ENCODE measurements at places on chromosomes 2 and 18.

- H3K4me3 ChIP-seq, result no peak overlapping the region
- H3K4me1 ChIP-seq, result peaks cover 7% of the 10 kb centered on the region
- no peak for DNase-seq
- H3K27ac ChIP-seq, result no peak overlapping the region
- peaks cover 25% of the 10 kb centered on the region for H3K27me3 ChIP-seq
- H3K36me3 ChIP-seq, result no peaks in the 10 kb centered on the region
These were observed 90.2 kb upstream of the SCG2 start for GRCh38 chr2:223692191-223692947.

DNA sequence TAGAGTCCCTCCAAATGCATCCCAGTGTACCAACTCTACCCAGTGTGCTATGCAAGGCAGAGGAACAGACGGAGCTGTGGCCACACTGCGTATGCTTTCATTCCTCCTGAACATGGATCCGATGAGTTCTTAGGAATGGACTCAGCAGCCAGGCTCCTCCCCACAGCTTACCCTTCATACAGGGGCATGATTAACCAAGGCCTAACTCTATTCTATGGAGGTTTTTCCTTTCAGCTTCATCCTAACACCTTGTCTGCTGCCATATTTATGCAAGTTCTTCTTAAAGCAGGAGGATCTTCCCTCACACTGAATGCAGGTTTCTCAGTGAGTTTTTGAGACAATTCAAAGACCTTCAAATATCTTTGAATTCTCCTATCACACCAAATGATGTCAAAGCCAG, 222.9 kb downstream of the MYT1L start:
- H3K4me1 ChIP-seq, result no peaks in the 10 kb centered on the region
- H3K36me3 ChIP-seq, result no peaks in the 10 kb centered on the region
- DNase-seq, result no peak
- H3K27ac ChIP-seq, result no peak overlapping the region
- no peaks in the 10 kb centered on the region for H3K27me3 ChIP-seq

GRCh38 chr2:144078106-144078505, 441.8 kb downstream of the ZEB2 start:
- no peaks in the 10 kb centered on the region for H3K27me3 ChIP-seq
- DNase-seq, result no peak
- no peak overlapping the region for H3K4me3 ChIP-seq

DNA sequence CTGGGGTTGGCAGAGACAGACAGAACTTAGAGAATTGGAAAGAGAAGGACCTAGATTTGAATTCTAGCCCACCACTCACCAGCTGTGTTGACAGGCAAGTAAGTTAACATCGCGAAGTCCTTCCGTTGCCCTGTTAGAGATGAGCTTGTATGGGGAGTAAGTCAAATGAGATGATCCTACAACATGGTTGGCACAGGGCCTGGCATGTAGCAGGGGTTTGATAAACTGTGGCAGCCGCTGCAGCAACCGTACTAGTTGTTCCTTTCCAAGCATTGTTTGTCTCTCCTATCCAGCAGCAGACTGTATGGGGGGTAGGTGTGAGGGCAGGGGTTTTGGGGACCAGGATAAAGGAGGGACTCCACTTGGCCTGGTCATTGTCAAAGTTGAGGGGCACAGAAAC, 16.0 kb downstream of the TET3 start:
- H3K27ac ChIP-seq, result no peak overlapping the region
- H3K4me1 ChIP-seq, result peaks cover 73% of the 10 kb centered on the region
- no peak overlapping the region for H3K4me3 ChIP-seq
- H3K36me3 ChIP-seq, result peaks cover 9% of the 10 kb centered on the region
- no peak for DNase-seq

GRCh38 chr18:55465313-55465712, 122.7 kb downstream of the TCF4 start:
- H3K27me3 ChIP-seq, result no peaks in the 10 kb centered on the region
- no peak overlapping the region for H3K27ac ChIP-seq
- DNase-seq, result no peak
- H3K36me3 ChIP-seq, result no peaks in the 10 kb centered on the region
- H3K4me1 ChIP-seq, result no peaks in the 10 kb centered on the region

- H3K27ac ChIP-seq, result no peak overlapping the region
- H3K4me1 ChIP-seq, result peaks cover 14% of the 10 kb centered on the region
These were observed 126.7 kb downstream of the PRKCE start for GRCh38 chr2:45777996-45778719.

DNA sequence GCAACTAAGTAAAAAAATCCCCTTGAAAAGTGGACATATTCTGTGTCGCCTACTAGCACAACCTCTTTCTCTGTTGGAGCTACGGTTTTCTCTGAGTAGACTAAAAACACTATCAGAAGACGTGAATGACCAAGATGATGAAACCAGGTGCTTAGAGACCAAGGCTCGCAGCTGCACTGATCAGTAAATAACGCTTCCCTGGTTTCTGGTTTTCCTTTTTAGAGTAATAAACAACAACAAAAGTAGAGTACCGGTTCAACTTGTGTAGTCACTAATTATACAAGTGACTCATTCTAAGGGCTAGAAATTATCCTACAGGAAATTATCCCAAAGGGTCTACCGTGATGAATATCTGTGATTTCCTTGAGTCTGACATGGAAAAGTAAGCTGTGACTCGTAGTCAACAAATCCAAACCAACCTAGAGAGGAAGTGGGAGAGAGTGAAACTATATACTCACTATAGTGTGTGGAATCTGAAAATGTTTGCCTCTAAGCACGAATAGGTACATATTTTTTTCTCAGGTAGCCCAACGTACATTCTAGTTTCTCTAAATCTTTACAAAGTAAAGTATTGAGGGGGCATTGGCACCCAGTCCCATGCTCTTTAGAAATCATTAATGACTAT, 17.8 kb downstream of the RASGRP3 start:
- no peak overlapping the region for H3K4me3 ChIP-seq
- peaks cover 56% of the 10 kb centered on the region for H3K4me1 ChIP-seq
- H3K36me3 ChIP-seq, result peaks cover 5% of the 10 kb centered on the region
- no peak for DNase-seq

DNA sequence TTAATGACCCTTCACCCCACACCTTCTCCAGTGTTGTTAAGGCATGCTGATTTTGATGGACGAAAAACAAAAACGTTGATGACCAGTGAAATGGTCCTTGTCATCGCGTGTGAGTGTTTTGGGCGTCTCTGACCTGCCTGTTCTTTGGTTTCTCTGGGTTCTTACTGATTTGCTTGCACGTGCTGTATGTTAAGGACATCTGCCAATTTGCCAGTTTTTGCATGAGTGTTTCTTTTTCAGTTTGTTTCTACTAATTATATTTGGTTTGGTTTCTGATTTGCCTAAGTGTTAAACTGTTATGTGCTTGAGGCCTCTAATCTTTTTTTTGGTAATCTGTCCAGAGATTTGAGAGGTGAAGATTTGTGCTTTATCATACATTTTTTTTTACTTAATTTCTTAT, 14.6 kb downstream of the TRAF3IP1 start:
- no peaks in the 10 kb centered on the region for H3K27me3 ChIP-seq
- no peaks in the 10 kb centered on the region for H3K36me3 ChIP-seq
- no peaks in the 10 kb centered on the region for H3K4me1 ChIP-seq
- no peak for DNase-seq
- no peak overlapping the region for H3K27ac ChIP-seq

- peaks cover 29% of the 10 kb centered on the region for H3K4me1 ChIP-seq
- no peak overlapping the region for H3K27ac ChIP-seq
- no peak for DNase-seq
- peaks cover 96% of the 10 kb centered on the region for H3K36me3 ChIP-seq
These were observed 34.9 kb downstream of the BCL2L11 start for GRCh38 chr2:111155610-111156009.

DNA sequence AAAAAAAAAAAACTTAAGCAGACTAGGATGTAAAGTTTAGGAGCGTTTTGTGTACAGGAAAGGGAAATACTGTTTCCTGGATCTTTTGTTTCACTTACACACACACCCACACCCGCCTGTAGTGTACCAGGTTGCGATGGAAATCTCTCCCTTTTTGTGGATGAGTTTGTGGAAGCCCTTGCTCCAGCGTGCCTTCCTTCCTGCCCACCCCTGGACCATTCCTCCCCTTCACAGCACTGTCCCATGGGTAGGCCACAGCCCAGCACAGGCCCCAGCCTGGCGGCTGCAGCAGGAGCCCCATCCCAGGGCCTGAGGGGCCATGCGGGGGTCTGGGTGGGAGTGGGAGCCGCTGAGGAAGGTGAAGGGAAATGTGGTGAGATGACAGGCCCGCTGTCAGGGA, 15.1 kb downstream of the MALL start:
- DNase-seq, result no peak
- no peak overlapping the region for H3K27ac ChIP-seq
- H3K4me3 ChIP-seq, result no peak overlapping the region
- peaks cover 15% of the 10 kb centered on the region for H3K4me1 ChIP-seq

DNA sequence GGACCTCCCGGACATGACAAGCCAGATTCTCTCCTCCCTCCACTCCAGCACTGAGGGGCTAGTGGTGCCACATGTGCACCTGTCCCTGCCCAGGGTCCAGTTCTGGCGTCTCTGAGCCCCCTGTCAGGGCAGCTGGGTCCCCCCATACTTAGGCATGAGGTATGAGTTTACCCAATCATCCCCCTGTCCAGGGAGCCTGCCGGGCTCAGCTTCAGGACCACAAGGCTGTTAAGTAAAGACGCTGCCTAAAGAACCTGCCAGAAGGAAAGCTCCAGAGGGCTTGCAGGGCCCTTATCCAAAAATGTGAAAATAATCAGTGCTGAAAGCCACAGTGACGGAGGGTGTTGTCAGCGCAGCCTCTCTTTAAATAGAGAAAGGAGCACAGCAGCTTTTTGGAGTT, 40.0 kb downstream of the SH3BP4 start:
- no peak overlapping the region for H3K27ac ChIP-seq
- peaks cover 11% of the 10 kb centered on the region for H3K27me3 ChIP-seq
- no peak for DNase-seq
- H3K4me1 ChIP-seq, result no peaks in the 10 kb centered on the region
- no peaks in the 10 kb centered on the region for H3K36me3 ChIP-seq
- no peak overlapping the region for H3K4me3 ChIP-seq

DNA sequence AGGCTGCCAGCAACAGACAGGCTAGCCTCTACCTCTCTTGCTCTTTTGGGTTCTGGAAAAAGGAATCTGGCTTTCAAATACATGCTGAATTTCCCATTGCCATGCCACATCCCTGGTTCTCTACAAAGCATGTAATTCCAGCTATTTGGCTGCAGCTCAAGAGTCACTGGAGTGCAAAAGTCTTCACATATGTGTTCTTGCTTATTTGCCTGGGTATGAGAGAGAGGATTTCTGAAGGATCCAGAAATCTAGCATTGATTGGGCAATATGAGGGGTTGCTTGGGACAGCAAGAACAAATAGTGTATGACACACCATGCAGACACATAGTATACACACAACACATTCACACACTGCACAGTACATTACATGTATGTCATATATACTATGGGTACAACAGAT, 30.7 kb upstream of the LGALSL start:
- H3K4me1 ChIP-seq, result no peaks in the 10 kb centered on the region
- H3K4me3 ChIP-seq, result no peak overlapping the region
- no peak for DNase-seq
- peaks cover 3% of the 10 kb centered on the region for H3K27me3 ChIP-seq

DNA sequence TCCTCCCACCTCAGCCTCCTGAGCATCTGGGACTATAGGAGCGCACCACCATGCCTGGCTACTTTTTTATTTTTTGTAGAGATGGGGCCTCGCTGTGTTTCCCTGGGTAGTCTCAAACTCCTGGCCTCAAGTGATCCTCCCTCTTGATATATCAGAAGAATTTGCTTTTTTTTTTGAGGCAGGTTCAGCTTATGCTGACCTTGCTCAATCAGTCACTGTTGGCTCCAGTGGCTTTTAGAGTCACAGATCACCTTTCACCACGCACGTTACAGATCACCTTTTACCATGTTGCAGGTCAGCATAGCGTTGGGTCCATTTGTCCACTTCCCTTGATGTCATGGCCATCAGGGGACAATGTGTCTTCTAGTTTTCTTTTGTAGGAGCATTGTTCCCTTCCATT, 36.1 kb downstream of the DCAF17 start:
- no peak for DNase-seq
- peaks cover 45% of the 10 kb centered on the region for H3K36me3 ChIP-seq
- H3K4me1 ChIP-seq, result no peaks in the 10 kb centered on the region
- H3K4me3 ChIP-seq, result no peak overlapping the region

- peak overlapping the region; percentile 45 for H3K27ac ChIP-seq
- H3K27me3 ChIP-seq, result no peaks in the 10 kb centered on the region
- peaks cover 85% of the 10 kb centered on the region for H3K36me3 ChIP-seq
- no peak overlapping the region for H3K4me3 ChIP-seq
- H3K4me1 ChIP-seq, result peaks cover 21% of the 10 kb centered on the region
These were observed 42.3 kb downstream of the XRCC5 start for GRCh38 chr2:216151313-216152025.

DNA sequence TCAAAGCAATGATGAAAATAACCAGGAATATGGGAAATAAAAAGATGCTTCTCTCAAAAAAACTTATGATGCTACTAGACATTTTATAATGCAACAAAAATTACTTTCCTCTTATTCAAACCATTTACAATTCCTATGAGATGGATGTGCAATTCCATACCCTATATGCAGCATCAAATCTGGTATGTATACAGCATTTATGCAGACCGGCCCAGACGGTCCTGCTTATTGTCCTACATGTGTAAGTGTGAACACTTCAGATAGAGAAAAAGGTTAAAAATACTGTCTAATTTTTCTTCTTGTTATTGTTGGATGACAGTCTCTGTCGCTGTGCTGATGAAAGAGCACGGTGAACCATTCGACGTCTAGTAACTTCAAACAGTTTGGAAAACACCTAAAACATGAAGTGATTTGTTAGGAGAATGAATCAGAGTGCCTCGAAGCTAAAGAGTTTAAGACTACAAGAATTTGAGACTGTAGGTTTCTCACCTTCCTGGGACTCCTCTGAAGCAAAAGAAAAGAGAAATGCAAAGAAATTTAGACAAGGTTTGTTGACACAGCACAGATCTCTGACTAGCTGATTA, 80.8 kb downstream of the ATL2 start:
- H3K4me1 ChIP-seq, result peaks cover 10% of the 10 kb centered on the region
- no peak overlapping the region for H3K4me3 ChIP-seq

DNA sequence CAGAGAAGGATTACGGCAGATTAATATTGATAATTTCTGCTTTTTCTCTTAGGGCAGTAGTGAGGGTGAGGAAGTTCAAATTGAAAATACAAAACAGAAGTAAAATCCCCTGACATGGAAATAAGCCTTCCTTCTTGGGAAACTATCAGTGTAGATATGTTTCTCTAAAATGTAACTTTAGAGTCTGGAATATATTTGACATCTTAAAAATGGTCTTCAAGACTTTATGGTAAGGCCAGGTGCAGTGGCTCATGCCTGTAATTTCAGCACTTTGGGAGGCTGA, 33.0 kb downstream of the INPP5D start:
- peaks cover 30% of the 10 kb centered on the region for H3K4me1 ChIP-seq
- H3K27me3 ChIP-seq, result no peaks in the 10 kb centered on the region
- peak overlapping the region; percentile 15 for H3K27ac ChIP-seq
- DNase-seq, result no peak
- H3K36me3 ChIP-seq, result peaks cover 73% of the 10 kb centered on the region

DNA sequence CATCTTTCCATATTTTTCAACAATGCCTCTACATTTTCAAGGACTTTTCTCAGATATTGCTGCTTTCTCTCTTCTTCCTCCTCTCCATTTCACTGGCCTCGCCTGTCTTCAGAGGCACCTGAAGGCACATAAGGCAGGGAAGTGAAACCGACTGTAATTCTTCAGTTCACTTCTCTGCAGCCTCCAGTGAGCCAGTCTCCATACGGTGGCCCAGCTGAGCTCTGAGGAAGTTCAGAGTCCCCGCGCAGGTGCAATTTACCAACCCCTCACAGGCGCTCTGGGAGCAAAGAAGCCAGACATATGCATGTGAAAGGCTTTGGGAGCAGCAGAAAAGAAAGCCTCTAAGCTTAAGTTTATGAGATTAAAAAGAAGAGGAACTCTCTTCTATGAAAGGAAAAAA, 12.4 kb downstream of the KLHL14 start:
- DNase-seq, result no peak
- H3K27me3 ChIP-seq, result peaks cover 2% of the 10 kb centered on the region
- H3K4me3 ChIP-seq, result no peak overlapping the region
- no peaks in the 10 kb centered on the region for H3K36me3 ChIP-seq
- no peaks in the 10 kb centered on the region for H3K4me1 ChIP-seq

All from activated T-helper 2 cell treated with anti-CD3 and anti-CD28 coated beads, Interferon-gamma antibody, Interleukin-2, Interleukin-4, amounts not matched to agents 10 μg/mL and 5 μg/mL and 100 μg/mL, durations not matched to agents 14 hours and 24 hours and 36 hours (primary cell).